Osteoblast (primary cell): ENCODE measurements at places on chromosomes 7 and 10. TPM values are rescaled to one million over a fixed set of nuclear protein-coding genes. Genes with fewer than 3 reads are reported as not detected.
A peak's percentile ranks its signal among the peaks of the same experiment; 100 is the strongest.

TAS2R5 gene
- total RNA-seq: 0.72 and 1.8 TPM in 2 replicates

DNA sequence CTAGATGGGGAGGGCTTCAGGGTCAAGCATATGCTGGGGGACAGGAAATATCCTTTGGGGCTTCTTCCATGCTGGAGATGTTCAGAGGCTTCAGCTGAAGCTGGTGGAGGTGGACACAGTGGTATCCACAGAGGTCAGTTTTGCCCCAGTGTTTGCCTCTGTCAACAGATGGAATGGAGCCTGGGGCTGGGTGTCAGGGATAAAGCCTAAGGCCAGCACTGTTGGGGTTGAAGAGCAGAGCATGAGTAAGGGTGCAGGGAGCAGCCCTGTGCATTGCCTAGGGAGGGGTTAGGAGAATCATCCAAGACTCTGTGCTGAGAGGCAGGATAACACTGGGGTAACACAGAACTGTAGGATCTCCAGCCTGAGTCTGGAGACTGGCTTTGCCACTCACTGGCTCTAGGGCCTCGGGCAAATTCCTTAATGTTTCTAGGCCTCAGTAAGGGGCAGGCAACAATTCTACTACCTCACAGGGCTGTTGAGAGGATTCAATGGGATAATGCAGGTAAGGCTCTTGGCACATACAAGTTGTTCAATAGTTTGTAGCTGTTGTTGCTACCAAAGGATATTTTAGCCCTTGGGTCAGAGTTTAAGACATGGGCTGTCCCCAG, 21.8 kb upstream of the MYL7 start:
- peak; percentile 60 for DNase-seq

DNA sequence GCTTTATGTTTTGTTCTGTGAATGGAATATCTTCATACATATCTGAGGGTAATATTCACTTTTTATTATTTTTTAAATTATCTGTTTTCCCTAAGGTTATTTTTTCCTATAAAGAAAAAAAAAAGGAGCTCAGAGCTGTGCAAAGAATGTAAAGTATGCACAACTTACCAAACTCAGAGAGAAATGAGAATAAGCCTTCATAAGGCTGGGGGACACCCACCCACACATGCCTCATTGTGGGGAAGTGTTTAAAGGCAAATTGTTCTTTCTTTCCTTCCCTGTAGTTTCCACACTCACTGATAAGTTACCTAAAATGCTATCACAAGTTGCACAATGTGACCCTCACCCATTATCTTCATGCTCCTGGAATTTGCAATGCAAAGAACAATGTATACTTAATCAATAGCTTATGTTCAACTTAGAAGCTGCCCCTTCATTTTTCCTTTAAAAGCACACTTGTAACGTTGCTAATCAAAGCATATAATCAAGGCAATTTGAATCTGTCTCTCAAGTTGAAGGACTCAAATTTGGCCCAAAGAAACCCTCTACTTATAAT, 108.1 kb downstream of the GNAT3 start:
- no peak for DNase-seq

- no peak for DNase-seq
These were observed 87.0 kb downstream of the IPMK start for GRCh38 chr10:58180666-58181065.

ADARB2 gene
- total RNA-seq: not detected in 2 replicates
